A549 treated with CORT108297 at 1 μM for 4 hours (cell line): ENCODE measurements at places on chromosomes 16 and 17. TPM values are rescaled to one million over a fixed set of nuclear protein-coding genes. Genes with fewer than 3 reads are reported as not detected.

The ITGB3 gene
- 2.7 to 6.1 TPM (median 5.2 TPM) in 5 replicates for total RNA-seq

The OGFOD3 gene
- 18.4 to 26.2 TPM (median 24.7 TPM) in 5 replicates for total RNA-seq

The SPATA20 gene
- total RNA-seq: 62.3 to 91.7 TPM (median 88.3 TPM) in 5 replicates

The KRT27 gene
- total RNA-seq: not detected in 5 replicates

The NOMO2 gene
- total RNA-seq: 104 to 107 TPM (median 105 TPM) in 5 replicates

The PRR14 gene
- total RNA-seq: 20.2 to 28.8 TPM (median 25.3 TPM) in 5 replicates

The STARD3 gene
- 53.6 to 62.7 TPM (median 60.6 TPM) in 5 replicates for total RNA-seq

The GUCY2D gene
- 0.07 to 0.40 TPM (median 0.11 TPM) in 4 of 5 replicates, not detected in the other for total RNA-seq

The ENPP7 gene
- total RNA-seq: not detected in 5 replicates

The AMZ2 gene
- 106 to 129 TPM (median 110 TPM) in 5 replicates for total RNA-seq

The BTBD17 gene
- total RNA-seq: 0.05 to 0.06 TPM in 2 of 5 replicates, not detected in the others

The HOXB6 gene
- 4.2 to 6.5 TPM (median 6.2 TPM) in 5 replicates for total RNA-seq

The COL1A1 gene
- total RNA-seq: 5.1 to 11.3 TPM (median 10.2 TPM) in 5 replicates

The OSGIN1 gene
- total RNA-seq: 24.7 to 57.0 TPM (median 29.9 TPM) in 5 replicates

The LPO gene
- not detected in 5 replicates for total RNA-seq

The ZSCAN10 gene
- 0.03 to 0.05 TPM in 2 of 5 replicates, not detected in the others for total RNA-seq

The PYDC1 gene
- total RNA-seq: not detected in 5 replicates

The PPP1R27 gene
- total RNA-seq: 0.10 to 0.43 TPM (median 0.17 TPM) in 4 of 5 replicates, not detected in the other

The RHBDL3 gene
- total RNA-seq: 2.5 to 6.0 TPM (median 4.4 TPM) in 5 replicates

The TEX14 gene
- total RNA-seq: 0.07 to 0.16 TPM (median 0.15 TPM) in 5 replicates

The CHST6 gene
- total RNA-seq: 0.10 to 0.15 TPM (median 0.13 TPM) in 5 replicates

The SLFN12 gene
- 0.06 to 0.18 TPM (median 0.09 TPM) in 3 of 5 replicates, not detected in the others for total RNA-seq

The HSPB9 gene
- not detected in 5 replicates for total RNA-seq

The RBFOX1 gene
- not detected in 5 replicates for total RNA-seq

The KRT9 gene
- total RNA-seq: not detected in 5 replicates

The ETV4 gene
- total RNA-seq: 43.9 to 52.8 TPM (median 51.0 TPM) in 5 replicates

The OR1F1 gene
- 0.24 to 0.60 TPM (median 0.40 TPM) in 5 replicates for total RNA-seq

The KRTAP9-8 gene
- not detected in 5 replicates for total RNA-seq

The KCNJ2 gene
- total RNA-seq: 0.06 to 0.09 TPM (median 0.07 TPM) in 5 replicates

The SYT17 gene
- total RNA-seq: 10.8 to 13.7 TPM (median 12.2 TPM) in 5 replicates

The DPEP3 gene
- total RNA-seq: not detected in 5 replicates

The TM4SF5 gene
- total RNA-seq: 0.51 to 1.2 TPM (median 0.90 TPM) in 5 replicates

The EVI2A gene
- total RNA-seq: not detected in 5 replicates

The SLC46A1 gene
- total RNA-seq: 15.8 to 22.8 TPM (median 20.7 TPM) in 5 replicates

The GGNBP2 gene
- total RNA-seq: 54.4 to 68.7 TPM (median 62.3 TPM) in 5 replicates

The ACSM2A gene
- total RNA-seq: not detected in 5 replicates

The TBC1D16 gene
- total RNA-seq: 6.0 to 11.2 TPM (median 8.9 TPM) in 5 replicates

The SLFN13 gene
- total RNA-seq: 3.5 to 6.0 TPM (median 4.0 TPM) in 5 replicates

The HOXB3 gene
- total RNA-seq: 4.6 to 6.8 TPM (median 5.7 TPM) in 5 replicates

The PMM2 gene
- 90.3 to 103 TPM (median 92.6 TPM) in 5 replicates for total RNA-seq

The DOC2B gene
- 0.77 to 1.8 TPM (median 1.2 TPM) in 5 replicates for total RNA-seq

The CDRT4 gene
- total RNA-seq: 0.85 to 1.4 TPM (median 1.1 TPM) in 4 of 5 replicates, not detected in the other

The CNTD1 gene
- 0.05 to 0.17 TPM (median 0.07 TPM) in 4 of 5 replicates, not detected in the other for total RNA-seq

The ARHGDIG gene
- total RNA-seq: 2.4 to 3.5 TPM (median 3.3 TPM) in 5 replicates

The MIS12 gene
- 16.8 to 18.0 TPM (median 17.8 TPM) in 5 replicates for total RNA-seq

The TBC1D3E gene
- total RNA-seq: not detected in 5 replicates

The ARHGAP23 gene
- 37.4 to 54.9 TPM (median 48.2 TPM) in 5 replicates for total RNA-seq
